ENCODE measurements at places on chromosomes 11 and 22.

- DNase-seq = no peak
These were observed 26.5 kb downstream of the ATXN10 start for GRCh38 chr22:45698094-45698493.

DNA sequence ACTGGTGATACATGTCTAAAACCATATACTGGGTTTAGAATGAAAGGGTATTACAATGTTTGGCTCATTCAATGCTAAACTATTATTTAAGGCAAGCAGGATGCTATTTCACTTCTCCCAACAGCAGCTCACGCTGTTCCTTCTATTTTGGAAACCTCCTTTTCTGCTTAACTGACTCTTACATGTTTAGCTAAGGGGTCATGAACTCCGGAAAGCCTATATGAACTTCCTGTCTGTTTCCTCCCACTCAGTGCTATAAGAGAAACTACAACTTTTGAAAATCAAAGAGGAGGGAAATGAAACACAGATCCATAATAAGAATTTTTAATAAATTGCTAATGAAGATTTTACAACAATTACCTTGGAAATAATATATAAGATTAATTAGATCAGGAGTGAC is 30.9 kb downstream of the SLC36A4 start:
- no peak for DNase-seq

DNA sequence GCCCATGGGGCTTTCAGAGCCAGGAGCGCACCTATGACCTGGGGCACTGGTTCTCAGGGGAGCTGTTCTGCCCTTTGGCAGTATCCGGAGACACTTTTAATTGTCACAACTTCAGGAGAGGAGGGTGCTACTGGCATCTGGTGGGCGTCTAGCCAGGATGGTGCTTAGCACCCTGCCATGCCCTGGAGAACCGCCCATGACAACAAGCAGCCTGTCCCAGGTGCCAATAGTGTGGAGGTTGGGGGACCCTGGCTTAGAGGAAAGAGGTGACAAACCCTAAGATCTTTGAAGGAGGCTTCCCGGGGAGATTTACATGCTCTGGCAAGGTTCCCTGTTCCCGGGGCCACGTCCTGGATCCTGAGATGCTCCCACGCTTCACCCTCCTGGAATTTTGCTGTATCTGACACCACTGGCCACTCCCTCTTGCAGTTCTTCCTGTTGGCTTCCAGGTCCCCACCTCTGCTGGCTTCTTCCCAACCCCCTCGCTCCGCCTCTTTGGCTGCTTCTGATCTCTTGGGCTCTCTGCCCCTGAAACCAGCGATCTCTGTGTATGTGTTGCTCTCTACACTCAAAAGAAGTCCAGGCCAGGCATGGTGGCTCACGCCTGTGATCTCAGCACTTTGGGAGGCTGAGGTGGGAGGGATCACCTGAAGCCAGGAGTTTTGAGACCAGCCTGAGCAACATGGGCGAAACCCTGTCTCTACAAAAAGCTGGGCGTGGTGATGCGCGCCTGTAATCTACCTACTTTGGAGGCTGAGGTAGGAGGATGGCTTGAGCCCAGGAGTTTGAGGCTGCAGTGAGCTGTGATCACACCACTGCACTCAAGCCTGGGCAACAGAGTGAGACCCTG is 31.1 kb downstream of the FADS3 start:
- no peak for DNase-seq

DNA sequence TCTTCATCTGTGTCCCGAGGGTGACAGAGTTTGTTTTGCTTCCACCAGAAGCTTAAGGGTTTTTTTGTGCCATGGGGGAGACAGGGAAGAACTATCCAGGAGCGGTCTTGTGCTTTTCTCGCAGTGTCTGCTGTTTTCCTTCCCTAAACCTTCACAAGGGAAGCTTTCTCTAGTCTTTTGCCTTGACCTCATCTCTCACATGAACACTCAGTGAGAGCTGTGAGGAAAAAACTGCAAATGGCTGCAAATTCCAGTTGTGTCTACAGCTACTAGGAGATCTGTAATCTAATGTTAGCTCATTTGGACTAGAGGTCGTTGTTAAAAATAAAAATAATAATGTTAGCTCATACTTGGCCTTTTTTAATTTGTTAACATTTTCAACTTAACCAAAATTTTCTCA is 264.7 kb upstream of the SESN3 start:
- no peak for DNase-seq

DNA sequence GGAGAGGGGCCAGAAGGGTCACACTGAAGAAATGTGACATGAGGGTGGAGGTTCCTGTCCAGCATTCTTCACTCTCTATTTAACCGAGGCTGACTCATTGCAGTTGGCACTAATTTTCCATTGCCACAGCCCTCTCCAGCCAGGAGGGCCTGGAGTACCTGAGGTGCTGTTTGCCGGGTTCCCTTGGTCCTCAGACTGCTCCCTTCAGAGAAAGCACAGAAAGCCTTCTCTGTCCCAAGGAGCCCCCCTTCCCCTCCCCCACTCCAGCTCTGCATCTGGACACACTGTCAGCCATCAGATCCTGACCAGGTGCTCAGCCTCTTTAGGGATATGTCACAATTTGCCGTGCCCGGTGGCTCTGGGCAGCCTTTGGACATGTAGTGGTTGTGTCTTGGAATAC is 3.2 kb upstream of the C11orf91 start:
- no peak for DNase-seq

GRCh38 chr11:105609341-105609781 is 512 bp upstream of the GRIA4 start:
- peak; percentile 58 for DNase-seq

GRCh38 chr11:127114035-127114434 is 113.5 kb upstream of the KIRREL3 start:
- no peak for DNase-seq

DNA sequence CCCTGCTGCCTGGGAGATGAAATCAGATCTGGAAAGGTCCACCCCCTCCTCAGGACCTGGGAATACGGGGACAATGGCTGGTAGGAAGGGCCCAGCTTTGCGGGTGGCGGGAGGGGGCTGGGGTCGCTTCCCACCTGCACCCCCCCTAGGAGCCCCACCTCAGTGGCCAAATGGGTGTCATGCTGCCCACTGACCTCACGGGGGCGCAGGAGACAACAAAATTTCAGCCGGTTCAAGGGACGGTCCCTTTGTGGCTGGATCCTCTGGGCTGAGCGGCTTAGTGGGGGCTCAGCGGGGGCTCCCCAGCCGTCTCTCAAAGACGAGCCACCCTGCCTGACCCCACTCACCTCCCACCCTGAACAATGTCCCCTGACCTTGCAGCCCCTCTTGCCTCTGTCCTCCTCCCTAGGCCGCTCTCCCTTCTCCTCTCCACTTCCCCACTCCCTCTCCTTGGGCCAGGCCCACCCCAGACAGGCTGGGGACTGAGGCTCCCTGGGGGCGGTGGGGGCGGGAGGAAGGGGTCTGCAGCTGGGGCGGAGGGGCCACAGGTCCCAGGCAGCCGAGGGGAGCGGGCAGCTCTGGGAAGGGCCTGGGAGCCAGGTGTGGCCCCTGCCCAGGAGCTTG is 39.3 kb upstream of the H19 start:
- no peak for DNase-seq

GRCh38 chr11:114219559-114220349 is 76.4 kb upstream of the NNMT start:
- DNase-seq = peak; percentile 91

DNA sequence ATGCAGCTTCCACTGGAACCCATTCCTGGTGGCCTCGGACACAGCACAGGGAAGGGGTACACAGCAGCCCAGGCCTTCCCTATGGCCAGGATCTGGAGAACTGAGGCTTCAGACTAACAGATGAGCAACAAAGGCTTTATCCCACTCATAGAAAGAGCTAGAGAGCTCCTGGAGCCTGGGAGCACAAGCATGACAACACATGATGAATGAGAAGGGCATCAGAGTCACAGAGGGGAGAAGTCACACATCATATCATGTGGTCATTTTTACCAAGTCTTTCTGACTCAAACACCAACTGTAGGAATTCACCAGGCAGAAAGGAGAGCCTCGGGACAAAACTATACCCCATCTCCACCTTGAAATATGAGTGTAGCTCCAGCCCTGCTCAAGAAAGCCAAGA is 43.2 kb downstream of the NRXN2 start:
- no peak for DNase-seq

Data from mesendoderm (in vitro differentiated cells).